Stimulated activated CD4-positive, alpha-beta T cell treated with anti-CD3 and anti-CD28 coated beads, TNF-alpha, amount 100 ng/mL, for 48 hours (primary cell): ENCODE measurements at places on chromosomes 1 and 21.

GRCh38 chr21:25424048-25424447, 183.2 kb downstream of the MRPL39 start:
- no peak for DNase-seq

DNA sequence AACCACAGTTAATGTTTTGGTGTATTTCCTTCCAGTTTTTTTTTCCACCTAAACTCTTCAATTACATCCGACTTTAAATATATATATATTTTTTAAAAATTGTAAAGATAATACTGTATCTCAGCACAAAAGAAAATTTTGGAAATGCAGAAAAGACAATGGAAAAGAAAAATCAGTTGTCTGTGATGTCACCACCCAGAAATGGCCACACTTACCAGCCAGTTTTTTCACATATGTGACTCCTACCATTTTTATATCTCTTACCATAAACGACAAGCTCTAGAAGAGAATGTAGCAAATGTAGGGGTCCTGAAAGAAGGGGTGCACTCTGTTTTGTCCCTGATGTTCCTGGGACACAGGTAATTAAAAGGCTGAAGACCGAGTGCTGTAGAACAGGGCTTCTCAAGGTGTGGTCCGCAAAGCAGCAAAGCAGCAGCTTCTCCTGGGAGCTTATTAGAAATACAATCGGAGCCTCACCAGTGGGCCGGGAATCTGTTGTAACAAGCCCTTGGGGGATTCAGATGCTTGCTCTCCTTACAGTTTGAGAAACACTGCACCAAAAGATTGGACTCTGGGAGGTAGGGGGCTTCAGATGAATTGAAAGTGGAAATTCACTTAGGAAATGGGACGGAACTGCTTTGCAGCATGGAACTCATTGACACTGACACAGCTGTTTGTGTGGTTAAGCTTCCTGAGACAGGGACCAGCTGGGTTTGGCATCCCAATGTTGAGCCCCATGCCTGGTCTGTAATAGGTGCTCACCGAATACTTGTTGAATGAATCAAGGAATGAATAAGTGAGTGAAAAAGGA, 44.1 kb downstream of the ALPL start:
- DNase-seq = no peak

- no peak for DNase-seq
Observed at GRCh38 chr1:210262897-210263272, 30.3 kb downstream of the SERTAD4 start.

GRCh38 chr1:82034812-82035211, 234.1 kb downstream of the ADGRL2 start:
- DNase-seq = no peak

DNA sequence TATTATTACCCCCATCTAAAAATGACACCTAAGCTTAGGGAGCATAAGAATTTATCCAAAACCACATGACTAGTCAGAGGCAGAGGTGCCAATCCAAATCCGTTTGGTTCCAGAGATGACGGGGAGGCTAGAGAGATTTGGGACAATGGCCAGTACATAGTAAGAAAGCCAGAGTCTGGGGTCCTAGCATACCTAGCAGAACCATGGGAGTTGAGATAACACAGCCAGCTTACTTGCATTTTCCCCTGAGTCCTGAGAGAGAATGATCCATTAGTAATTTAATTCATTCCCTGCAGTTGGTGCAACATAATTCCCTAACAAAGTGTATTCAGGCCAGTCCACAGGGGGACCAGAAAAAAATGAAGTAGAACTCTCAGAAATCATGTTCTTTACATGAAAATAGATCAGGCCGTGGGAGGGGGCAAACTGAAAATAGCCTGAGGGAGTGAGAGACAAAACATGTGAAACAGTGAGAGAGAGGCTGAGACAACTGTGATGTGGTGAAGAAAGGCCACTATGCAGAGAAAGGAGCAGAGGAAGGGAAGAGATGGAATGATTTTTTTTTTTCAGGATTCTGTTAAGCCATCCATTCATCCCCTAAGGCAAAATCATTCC, 243.3 kb downstream of the BRINP2 start:
- no peak for DNase-seq

DNA sequence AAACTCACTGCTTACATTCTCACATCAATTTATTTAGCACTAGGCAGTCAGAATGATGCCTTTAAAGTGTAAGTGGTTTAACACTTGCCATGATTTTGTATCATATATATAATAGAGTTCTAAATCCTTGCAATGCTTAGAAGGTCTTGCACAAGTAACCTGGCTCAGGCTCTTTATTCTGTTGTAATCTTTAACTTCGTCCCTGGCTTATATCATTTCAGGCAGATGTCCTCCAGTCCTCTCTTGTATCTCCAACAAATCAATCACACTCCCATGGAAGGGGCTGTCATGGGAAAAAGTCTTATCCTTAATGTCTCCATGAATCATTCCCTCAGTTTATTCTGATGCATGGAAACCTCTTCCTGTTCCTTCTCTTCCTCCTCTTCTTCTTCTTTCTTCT, 841.6 kb upstream of the B3GALT2 start:
- DNase-seq = no peak

- no peak for DNase-seq
Observed at GRCh38 chr1:231918239-231919015, 291.8 kb downstream of the DISC1 start.

DNA sequence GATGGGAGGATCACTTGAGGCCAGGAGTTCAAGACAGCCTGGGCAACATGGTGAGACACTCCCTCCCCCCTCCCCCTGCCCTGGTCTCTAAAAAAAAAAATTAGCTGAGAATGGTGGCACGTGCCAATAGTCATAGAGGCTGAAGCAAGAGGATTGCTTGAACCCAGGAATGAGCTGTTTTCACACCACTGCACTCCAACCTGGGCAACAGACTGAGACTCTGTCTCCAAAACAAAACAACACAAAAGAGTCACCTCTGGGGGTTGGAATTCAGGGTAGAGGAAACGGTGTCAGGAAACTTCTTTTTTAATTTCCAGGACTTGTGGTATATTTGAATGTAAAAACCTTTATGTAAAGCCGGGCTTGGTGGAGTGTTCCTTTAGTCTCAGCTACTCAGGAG, 43.2 kb downstream of the RHOU start:
- no peak for DNase-seq

DNA sequence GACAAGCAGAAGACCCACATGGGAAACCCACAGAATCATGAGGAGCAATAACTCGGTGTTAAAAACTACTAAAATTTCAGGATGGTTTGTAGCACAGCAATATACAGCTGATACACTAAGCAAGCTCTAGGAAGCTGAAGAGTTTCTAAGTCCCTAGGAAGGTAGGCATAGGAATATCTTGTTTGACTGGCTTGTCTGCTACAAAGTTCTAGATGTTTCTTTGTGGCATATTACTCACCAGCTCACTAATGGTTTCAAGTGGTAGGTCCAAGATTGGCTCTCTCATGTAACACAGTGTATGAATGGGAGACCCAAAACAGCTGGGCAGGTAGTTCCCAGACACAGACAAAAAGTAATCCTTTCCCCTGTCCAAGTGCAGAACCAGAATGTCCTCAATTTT, 13.3 kb upstream of the MTF1 start:
- DNase-seq = no peak

DNA sequence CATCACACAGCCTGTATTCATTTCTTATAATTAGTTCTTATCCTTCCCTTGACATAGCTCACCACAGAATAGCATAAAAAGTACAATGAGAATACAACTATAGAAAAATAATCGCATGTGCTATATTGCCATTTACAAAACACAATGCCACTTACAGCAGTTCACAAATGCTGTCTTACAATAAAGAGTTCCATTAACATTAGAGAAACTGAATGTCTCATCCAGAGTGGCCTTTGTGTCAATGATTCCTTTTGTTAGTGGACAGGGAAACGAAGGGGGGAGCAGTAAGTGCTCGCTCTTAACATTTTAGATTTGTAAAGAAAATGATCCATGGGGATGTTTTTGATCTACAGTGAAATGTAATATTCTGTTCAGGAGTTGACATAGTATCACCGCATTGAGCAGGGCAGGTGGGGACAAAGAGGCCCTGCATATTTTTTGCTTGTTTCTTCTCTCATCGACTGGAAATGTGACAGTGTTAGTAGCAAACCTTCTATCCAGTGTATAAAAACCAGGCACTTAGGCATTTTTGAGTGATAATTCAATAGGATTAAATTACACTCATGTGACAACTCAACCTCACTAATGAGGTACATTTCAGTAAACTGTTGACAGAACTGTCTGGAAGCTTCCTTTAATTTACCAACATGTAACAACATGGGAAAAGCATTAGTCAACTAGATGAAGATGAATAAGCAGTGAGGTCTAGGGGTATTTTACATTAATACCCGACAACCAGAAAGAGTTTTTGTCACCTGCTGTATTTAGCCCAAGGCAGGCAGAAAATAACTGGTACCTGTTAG, 35.6 kb upstream of the RRP15 start:
- DNase-seq = no peak

DNA sequence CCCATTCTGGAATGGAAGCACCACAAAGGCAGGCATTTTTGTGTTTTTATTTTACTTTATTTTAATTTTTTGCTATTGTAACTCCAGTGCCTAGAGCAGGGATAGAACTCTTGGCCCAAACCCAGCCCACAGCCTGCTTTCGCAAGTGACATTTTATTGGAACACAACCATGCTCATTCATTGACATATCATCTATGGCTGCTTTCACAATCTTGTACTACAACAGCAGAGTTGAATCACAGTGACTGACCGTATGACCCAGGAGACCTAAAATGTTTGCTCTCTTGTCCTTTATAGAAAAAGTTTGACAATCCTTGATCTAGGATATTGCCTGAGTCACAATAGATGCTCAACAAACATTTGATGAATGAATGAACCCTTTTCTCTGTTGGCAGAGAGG, 83.9 kb upstream of the ATP1A1 start:
- DNase-seq = no peak

GRCh38 chr1:153615406-153615805, 719 bp downstream of the S100A14 start:
- no peak for DNase-seq
